ENCODE measurements at places on chromosomes 5 and 9.
A peak's percentile ranks its signal among the peaks of the same experiment; 100 is the strongest.

DNA sequence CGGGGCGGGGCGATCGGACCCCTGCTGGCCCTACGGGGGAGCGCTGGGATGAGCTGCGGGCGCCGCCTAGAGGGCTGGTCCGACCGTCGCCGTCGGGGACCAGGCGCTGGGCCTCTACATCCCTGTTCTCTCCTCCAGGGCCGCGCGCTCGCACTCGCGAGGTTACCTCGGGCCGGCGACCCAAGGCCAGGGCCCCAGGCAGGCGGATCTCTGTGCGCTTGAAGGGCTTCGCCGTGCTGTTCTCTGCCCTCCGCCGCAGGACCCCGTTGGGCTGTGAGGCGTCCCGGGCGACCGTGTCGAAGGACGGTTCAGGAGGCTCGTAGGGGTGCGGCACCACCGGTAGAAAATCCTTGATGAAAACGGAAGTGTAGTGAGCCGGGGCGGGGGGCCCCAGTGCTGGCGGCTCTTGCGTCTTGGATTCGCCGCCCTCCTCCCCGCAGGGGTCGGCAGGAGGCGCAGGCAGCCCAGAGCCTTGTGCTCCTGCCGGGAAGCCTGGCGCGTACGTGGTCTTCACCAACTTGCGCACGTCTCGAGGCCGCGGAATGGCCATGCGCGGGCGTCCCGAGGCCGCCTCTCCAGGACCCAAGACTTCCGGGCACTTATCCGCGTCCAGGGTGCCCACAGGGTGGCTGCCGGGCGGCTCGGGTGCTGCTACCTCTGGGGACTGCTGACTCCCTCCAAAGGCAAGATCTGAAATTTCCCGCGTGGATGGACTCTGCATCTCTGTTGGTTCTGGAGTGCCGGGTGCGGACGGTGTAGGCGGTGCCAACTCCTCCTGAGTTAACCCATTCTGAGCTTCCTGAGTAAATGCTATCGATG is 2.0 kb downstream of the PROB1 start:
- DNase-seq: peak; percentile 92

- no peak for DNase-seq
Observed at GRCh38 chr9:127278372-127278771, 13.8 kb downstream of the GARNL3 start.

DNA sequence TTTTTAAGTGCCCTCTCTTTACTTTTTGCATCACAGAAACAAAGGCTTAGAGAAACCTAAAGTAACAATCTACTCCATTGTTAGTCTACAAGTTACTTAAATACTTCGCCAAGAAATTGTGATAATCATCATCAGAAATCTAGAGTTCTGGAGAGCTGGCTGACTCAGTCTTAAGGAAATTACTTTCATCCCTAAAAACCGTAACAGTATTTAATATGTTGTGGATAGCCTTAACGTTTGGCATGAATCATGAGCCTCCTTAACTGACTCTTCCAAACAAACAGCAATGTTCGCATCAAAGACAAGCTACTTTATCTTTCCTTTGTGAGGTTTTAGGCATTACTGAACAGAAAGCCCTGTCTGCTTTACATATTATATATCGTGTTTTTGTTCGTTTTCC is 128.7 kb downstream of the NIPBL start:
- no peak for DNase-seq

- DNase-seq: no peak
Observed at GRCh38 chr5:39420482-39421145, 4.2 kb downstream of the DAB2 start.

DNA sequence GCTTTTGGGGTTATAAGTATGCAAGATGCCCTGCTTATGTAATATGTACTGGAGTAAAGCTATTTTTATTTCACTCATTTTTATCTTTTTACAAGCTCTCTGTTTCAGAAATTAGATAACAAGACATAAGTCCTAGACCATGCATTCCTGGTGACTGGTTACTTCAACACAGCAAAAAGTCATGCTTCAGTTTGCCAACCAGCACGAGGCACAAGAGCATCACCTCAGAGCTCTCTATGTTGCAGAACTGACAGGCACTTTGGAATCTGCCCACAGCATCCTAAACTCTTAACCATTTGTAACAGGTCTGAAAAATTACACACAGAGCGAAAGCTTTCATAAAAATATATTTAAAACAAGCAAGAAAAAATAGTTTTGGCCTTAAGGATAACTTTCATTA is 112.8 kb downstream of the MARCHF11 start:
- no peak for DNase-seq

DNA sequence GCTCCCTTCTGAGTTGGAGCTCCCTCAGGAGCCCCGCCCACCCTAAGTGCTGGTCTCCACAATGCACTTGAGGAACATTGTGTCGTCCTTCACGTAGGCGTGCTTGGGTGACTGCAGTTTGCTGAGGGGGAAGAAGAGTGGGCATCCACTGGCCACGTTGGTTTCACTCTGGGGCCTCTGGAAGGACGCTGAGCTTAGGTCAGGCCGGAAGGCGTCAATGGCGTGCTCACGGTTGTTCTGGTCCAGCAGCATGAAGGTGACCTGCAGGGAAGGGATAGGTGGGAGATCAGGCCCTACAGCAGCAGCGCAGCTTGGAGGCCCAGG is 21.7 kb downstream of the TRAF1 start:
- DNase-seq: no peak

GRCh38 chr9:99037769-99038483 is 67.0 kb upstream of the TGFBR1 start:
- no peak for DNase-seq

DNA sequence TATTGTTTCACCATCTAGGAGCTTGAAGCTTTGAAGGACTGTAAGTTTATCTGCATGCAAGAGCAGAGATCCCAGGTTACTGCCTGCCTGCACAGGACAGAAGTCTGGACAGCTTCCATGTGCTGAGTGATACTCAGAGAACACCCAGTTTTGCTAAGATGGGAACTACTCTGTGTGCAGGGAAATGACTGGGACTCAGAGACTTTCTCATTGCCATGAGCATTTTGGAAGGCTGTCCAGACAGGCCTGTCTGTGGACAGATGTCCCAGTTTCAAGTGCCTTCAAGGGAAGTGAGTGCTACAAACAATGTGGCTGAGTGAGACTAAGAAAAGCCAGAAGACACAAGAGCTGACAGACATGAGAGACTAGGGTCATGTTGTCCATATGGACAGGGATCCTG is 19.2 kb upstream of the ZNF131 start:
- no peak for DNase-seq

- no peak for DNase-seq
Observed at GRCh38 chr5:122200865-122201264, 71.5 kb downstream of the ZNF474 start.

- DNase-seq: no peak
Observed at GRCh38 chr9:99352826-99353225, 130.7 kb downstream of the SEC61B start.

DNA sequence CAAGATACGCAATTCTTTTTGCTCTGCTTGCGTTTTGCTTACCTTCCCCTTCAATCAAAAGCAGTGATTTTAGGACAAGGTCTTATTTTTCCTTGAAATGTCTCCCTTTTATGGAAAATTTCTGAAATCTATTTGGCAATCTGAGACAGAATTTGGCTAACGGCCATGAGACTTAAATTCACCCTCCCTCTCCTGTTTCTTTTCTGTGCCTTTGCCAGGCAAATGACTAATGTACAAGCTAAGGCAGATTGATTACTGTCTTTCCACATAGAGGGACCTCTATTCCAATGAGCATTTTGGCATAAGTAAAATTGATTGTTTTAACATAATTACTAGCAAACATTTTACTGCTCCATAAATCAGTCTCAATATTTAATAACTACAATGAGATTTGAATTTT is 31.7 kb downstream of the FAM81B start:
- no peak for DNase-seq

DNA sequence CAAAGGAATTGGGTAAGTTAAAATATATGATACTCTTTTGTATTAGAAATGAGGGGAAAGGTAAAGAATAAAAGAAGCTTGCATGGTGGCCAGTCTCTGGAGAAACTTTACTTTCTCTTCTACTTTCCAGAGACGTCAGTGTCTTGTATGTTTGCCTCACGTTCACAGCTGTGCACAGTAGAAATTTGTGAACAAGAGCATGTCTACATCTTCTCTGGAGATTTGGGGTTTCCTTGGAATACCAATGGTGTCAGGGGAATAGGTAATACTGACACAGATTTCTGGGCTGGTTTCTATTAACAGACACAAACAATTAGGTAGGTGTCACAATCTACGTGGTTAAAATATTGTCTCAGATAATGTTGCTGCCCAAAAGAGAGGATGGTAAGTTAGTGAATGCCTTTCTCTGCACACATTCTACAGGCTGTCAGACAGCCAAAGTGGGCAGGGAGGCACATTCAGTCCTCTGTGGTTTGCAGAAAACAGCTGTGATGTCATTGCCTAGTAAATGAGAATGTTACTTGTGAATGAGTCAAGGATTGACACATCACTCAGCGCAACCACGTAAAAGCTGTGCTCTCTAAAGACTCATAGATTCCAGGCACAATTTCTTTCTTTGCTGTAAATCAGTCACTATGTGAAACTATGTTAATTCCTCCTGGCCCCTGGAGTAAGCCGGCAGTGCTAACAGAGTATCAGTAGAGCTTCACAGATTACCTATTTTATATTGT is 397.1 kb downstream of the MAN2A1 start:
- DNase-seq: peak; percentile 27

GRCh38 chr5:14790220-14790619 is 81.4 kb downstream of the ANKH start:
- no peak for DNase-seq

- DNase-seq: no peak
Observed at GRCh38 chr9:76086539-76086938, 196.1 kb downstream of the PCSK5 start.

DNA sequence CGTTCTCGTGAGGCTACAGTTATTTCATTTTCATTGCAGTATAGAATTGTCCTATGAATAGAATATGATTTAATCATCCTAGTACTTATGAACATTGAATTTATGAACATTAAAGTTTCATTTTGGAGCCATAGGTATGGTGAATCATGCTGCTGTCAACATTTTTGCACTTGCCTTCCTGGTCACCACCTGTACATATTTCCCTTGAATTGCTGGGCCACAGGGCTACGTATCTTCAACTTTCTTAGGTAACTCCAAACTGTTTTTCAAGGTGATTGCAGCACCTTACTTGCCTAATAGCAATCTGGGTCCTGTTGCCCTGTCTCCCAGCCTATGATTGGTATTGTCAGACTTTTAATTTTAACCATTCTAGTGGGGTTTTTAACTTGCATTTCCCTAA is 6.5 kb upstream of the RNF145 start:
- DNase-seq: no peak

DNA sequence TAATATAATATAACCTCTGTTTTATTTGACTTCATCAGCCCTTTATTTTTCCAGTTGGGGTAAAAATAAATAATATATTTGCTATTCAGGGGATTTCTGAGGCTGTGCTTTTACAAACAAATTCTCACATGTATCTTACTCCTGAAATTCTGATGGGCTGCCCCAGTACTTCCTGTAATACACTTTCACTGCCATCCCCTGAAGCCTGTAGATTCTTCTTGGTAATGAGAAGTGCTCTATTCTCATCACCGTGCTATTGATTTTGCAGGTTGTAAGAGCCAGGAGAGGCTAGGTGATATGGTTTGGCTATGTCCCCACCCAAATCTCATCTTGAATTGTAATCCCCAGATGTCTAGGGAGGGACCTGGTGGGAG is 91.9 kb upstream of the CEP78 start:
- DNase-seq: no peak

GRCh38 chr9:136484153-136485048 is 1.6 kb upstream of the SEC16A start:
- DNase-seq: peak; percentile 24

DNA sequence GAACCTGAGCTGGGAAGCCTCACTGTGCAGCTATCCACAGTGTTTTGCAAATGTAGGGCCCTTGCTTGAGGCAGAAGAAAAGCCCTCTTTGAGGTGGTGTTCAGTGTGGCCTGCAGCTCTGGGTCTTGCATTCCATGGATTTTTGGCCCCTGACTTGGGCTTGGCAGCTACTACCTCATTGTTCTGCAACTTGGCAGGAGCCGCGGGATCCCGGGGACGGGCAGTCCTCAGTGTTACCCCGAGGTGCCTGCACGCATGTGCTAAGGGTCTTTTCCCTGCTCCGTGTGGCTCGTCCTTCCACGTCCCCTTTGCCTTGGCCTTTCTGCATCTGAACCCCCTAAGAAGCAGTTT is 39.8 kb downstream of the NEK6 start:
- no peak for DNase-seq
